Stimulated activated CD4-positive, alpha-beta T cell treated with anti-CD3 and anti-CD28 coated beads, TNF-alpha, amount 100 ng/mL, for 24 hours (primary cell): ENCODE measurements at places on chromosomes 1 and 21.

DNA sequence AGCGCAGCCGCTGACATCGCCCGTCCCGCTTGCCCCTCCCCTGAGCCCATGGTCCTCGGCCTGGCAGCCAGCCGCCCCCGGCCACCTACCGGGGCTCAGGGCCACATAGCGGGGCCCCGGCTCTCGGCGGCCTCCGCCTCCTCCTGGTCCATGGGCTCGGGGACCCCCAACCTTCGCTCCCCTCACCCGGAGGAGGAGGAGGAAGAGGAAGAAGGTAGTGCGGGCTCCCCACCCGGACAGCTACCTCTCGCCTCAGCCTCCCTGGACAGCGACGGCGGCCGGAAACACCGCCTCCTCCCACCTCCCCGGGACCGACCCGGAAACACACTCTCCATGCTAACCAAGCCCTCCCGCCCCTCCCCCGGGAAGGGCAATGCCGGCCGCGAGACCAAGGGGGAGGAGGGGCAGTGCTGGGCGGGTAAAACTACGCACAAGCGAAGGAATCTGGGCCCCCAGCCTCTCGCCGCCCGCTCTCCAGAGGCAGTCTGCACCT is at the start of gene KIAA0319L:
Gene KIAA0319L, minus strand, starts transcription at position 286 of the 493 bp plus-strand sequence. CDS start 2,912 bp downstream, outside the sequence.
- no peak for DNase-seq

GRCh38 chr1:156444407-156445001 is 56.1 kb downstream of the MEF2D start:
- DNase-seq, result no peak

DNA sequence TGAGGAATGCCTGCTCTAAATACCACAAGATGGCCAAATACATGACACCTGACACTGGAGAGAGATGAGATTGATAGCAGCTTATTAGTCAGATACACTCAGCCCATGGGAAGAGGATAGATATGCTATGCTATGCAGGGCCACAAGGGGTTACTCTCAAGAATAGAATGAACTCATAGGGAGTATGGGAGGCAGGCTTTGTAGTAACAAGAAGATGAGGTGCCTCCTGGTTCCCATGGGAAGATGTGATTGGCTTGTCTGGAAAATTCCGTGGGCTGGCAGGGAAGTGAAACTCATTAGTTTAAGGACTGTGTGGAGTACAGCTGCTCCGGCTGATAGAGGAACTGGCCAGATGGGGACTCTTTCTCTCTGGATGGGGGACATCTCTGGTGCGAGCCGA is 16.5 kb downstream of the CCDC30 start:
- no peak for DNase-seq

DNA sequence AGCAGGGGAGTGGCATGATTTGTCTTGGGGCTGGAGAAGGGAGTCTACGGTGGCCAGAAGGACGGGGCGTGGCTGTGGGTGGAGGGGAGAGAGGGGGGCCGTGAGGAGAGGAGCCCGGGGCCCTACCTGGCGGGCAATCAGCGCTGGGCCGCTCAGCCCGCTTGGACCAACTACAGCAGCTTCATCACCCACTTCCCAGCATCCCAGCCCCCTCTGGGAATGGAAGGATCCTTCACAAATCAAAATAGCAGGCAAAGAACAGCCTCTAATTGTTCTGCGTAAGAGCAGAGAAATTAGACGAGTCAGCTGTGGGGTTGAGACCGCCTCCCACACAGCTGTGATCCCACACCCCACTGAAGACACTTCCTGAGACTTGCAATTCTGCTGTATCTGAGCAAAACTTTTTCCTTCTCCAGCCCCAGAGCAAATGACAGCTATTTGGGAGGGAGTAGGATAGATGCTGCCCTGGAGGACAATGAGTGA is 43.5 kb downstream of the OPRD1 start:
- DNase-seq, result no peak

DNA sequence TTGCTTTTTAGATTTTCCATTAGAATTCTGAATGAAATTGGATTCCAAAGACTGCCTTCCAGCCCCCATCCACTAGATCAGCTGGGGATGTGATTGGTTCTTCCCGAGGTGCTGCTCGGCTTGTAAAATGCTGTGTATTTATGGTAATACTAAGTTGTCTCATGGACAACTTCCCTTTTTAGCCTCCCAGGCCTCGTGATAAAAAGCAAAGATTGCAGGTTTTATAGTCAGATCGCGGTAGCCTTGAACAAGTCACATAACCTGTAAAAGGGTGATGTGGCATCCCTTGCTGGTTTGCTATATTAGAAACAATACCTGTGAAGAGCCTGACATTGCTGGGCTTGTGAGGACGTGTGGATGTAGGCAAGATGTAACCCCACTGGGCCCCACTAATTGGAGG is 10.4 kb downstream of the MUL1 start:
- DNase-seq, result no peak

DNA sequence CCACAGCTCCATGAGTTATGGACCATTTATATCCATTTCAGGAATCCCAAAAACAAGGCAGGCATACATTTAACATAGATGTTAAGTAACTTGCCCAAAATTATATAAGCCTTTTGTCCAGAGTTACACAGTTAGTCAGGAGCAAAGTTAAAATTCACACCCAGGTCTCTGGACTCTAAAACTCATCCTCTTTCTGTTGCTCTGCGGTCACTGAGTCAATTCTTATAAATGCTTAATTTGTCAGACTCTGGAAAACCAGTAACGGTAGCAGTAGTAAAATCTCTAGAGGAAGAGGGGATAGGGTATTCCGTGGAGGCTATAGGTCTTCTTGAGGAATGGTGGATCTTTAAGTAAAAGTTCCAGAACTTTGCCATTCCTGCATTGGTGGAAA is 223.6 kb upstream of the JUN start:
- no peak for DNase-seq

DNA sequence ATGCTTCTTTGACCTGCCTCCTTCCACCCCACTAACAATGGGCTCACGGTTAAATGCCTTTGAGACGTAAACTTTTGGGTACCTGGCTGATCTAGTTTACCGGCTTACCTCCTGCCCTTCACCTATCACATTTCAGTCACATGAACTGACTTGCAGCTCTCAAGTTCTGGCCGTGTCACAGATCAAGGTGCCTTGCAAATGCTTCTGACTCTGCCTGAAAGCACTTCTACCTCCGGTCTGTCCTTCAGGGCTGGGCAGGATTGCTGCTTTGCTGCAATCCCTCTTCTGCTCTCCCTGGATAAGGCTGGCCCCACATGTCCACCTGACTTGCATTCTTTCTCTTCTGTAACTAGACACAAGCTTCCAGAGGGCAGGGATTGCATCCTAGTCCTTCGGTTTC is 69.0 kb downstream of the GRIK1 start:
- no peak for DNase-seq
